ENCODE measurements at places on chromosomes 13 and 19.

- no peak for DNase-seq
Observed at GRCh38 chr13:34416971-34417380, 525.1 kb upstream of the NBEA start.

GRCh38 chr13:20394169-20394501 lies 131.5 kb downstream of the CRYL1 start:
- DNase-seq, result no peak

- DNase-seq, result no peak
Observed at GRCh38 chr13:72852207-72852606, 70.3 kb downstream of the PIBF1 start.

DNA sequence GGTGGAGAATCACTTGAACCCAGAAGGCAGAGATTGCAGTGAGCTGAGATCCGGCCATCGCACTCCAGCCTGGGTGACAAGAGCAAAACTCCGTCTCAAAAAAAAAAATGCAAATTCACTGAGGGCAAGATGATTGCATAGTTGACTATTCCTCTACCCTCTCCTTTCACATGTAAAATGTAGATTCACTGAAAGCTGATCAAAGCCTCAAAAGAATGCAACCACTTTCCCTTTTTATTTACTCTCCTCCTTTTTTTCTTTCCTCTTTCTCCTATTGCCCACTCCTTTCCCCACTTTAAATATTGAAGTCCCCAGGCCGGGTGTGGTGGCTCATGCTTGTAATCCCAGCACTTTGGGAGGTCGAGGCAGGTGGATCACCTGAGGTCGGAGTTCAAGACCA lies 6.3 kb downstream of the TEX101 start:
- DNase-seq, result no peak

GRCh38 chr13:107373551-107373950 lies 805.6 kb upstream of the ARGLU1 start:
- no peak for DNase-seq

DNA sequence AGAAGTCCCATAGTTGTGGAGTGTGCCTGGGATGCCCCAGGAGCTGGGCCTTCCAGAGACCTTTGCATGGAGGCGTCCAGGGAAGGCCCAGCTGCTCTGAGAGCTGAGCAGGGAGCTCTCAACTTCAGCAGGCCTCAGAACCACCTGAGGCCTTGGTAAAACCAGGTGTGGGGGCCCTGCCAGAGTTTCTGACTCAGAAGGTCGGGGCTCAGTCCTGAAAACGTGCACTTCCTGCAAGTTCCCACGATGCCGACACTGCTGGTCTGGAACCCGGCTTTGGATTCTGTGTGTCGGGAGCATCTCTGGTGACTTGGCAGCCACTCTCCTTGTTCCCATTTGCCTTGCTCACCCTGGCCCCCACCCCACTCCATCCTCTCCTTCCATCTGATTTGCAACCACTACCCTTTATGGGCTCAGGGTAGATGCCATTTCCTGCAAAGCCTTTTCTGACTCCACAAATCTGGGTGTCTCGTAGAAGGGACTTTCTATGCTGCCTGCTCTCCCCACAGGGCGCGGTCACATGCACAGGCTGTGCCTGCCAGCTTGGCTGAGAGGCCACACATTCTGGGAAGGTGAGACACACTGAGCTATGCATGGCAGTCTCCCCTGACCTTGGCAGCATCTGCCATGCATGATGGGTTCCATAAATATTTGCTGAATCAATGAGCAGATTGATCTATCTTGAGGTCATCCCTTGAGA lies 244.7 kb downstream of the COL4A1 start:
- no peak for DNase-seq

DNA sequence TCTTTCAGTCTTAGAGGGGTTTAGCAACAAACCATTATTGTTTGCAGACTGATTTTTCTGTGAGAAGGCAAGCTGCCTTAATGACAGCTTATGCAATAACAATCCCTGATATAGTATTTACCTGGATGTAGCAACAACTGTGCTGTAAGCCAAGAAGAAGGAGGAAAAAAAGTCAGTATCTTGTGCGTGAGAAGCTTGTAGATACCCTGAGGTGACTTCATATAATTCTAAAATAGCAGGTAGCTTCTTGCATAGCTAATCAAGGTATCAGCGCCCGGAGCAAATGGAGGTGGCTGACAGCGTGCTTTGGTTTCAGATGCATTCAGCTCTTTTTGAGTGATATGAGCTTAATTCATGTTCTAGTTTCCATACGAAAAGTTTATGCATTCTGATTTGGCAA lies 309.8 kb downstream of the KLF5 start:
- DNase-seq, result no peak

- no peak for DNase-seq
Observed at GRCh38 chr19:16901491-16902175, 12.8 kb downstream of the F2RL3 start.

DNA sequence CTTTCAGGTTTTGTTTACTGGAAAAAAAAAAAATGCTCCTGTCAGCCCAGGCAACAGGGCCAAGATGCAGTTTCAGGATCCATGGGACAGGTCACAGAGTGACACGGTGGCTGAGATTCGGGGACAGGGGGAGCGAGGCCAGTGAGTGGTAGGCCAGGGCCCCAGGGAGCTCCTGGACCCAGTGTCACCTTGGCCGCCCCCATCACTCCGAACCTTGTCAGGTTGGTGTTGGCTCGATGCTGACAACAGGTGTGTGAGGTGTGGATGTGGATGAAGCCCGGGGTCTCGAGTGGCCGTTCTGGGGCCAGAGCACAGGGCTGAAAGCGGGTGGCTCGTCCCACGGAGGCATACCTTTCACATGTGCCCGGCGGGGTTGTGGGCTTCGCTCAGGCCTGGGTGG lies 6.1 kb upstream of the UQCR11 start:
- no peak for DNase-seq

DNA sequence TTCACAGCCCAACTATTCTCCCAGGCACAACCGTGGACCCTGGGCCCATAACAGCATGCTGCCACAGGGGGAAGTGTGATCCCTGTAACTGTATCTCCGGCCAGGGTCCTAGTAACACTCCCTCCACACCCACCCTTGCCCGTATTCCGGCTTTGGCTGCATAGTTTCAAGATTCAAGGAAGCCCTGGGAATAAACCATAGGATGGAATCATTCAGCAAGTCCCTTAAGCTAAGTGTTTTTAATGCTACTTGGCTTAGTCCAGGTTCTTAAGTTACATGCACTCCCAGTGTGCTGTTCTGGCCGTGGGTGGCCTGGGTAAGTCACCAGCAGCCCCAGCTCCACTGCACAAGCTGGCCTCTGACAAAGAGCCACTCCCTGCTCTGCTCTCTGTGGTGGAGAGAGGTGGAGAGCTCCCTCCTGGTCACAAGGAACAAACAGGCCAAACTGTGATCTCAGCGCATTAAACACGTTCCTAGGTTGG lies 532.4 kb upstream of the SGCG start:
- DNase-seq, result no peak

DNA sequence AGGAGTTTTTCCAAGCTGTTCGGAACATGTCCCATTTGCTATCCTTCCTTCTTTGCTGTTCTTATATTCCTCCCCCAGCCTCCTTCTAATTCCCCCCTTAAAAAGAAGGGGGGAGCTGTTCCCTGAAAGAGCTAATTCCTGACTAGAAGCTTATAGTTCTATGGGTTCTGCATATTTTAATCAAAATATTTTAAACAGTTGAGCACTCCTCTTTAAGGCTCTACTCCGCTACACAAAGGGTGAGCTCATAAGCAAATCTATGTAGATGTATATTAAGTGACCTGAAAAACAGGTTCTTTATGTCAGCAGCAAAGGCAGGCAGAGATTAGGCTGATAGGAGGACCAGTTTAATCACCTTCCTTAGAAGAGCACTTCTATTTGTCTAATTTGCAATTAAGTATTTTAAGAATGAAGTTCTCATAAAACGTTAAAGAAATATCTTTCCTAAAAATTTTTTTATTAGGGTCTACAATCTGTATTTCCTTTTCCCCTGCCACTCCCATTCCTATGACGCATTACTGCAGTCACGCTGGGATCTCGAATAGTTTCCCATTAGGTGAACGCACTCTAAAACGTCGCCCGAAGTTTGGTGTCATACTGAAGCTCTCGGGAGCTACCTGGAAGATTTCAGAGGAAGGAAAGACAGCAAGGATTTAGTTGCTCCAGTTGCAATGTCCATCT lies 5.2 kb downstream of the EFNB2 start:
- DNase-seq, result no peak

- DNase-seq, result no peak
Observed at GRCh38 chr13:90696254-90696653, 651.2 kb upstream of the MIR17HG start.

DNA sequence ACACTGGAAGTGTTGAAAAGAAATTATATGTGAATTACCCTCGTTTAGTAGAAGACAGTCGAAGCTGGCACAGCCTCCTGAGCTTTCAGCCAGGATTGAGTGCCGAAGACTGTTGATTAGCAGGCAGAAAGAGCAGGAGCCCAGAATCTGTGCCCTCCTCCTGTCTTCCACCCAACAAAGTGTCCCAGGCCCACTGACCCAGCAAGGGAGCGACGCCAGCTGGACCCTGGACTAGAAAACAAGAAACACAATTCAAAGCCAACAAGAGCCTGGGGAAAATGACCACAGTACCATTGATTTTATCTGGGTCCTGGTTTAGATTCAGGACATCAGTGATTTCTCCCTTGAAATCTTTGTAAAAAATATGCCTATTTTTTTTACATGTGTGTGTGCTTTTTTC lies 120.7 kb downstream of the RXFP2 start:
- no peak for DNase-seq

- no peak for DNase-seq
Observed at GRCh38 chr19:19597809-19598306, 20.6 kb downstream of the PBX4 start.

DNA sequence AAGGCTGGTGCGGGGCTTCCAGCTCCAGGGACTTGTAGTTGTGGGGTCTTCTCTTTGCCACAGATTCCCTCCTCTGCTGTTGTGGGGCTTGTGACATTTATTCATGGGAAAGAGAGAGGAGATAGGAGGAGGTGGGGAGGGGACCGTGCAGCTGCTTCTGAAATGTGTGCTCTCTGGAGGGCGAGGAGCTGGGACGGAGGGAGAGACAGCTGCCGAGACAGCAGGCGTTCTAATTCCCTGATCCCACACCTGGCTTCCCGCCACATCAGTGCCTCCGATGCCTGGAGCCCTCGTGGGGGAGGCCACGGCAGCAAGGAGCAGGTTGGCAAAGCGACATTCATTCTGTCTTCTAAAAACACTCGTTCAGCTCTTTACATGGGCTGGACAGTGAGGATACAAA lies 164.4 kb downstream of the USP12 start:
- no peak for DNase-seq

DNA sequence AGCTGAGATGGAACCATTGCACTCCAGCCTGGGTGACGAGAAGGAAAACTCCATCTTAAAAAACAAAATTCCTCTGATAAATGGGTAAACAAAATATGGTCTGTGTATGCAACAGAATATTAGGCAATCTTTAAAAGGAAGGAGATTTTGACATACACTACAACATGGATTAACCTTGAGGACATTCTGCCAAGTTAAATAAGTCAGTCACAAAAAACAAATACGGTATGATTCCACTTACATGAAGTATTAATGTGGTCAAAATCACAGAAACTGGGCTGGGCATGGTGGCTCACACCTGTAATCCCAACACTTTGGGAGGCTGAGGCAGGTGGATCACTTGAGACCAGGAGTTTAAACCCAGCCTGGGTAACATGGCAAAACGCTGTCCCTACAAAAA lies 3.0 kb upstream of the ZNF444 start:
- DNase-seq, result no peak

- DNase-seq, result no peak
Observed at GRCh38 chr19:55592391-55593090, 6.8 kb downstream of the FIZ1 start.

DNA sequence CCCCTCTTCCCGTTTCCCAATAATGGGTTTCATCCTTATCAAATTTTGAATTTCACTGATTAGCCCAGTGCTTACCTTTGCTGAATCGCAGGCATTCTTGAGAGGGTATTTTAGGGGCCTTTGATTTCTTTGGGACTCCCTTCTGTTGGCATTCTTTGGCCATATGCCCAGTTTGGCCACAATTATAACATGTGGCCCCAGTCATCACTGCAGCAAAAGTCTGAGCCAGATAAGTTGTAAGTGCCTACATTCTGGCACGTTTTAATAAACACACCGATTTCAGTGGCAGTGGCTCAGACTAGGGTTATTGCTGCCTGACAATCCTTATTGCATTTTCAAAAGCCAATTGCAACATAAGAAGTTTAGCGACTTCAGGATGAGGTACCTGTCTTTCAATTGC lies 41.4 kb downstream of the ZNF726 start:
- no peak for DNase-seq

DNA sequence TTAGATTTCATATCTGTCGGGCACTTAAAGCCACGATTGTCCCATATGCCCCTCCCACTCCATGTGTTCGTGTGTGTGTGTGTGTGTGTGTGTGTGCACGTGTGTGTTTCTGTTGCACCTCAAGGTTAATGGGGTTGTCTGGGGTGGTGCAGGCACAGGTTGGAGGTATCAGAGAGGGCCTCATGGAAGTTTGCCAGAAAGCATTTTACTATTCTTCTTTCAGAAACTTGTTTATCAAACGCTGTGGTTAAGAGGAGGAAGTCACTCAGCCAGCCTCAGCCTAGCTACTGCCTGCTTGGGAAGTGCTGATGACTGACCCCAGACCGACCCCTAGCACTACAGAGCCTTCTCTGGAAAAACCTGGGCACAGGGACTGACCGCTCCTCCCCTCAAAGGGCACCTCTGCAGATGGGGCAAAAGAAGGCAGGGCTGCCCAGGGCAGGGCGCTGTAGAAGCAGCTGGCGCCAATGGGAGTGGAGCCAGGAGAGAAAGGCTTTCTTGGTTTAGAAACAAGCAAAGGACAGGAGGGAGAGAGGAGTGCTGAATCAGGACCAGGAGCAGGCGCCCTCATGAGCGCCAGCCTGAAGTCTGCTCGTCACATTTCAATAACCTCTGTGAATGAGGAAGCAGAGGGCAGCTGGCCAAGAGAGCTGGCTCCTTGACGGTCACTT lies 3.9 kb downstream of the SIAH3 start:
- no peak for DNase-seq

DNA sequence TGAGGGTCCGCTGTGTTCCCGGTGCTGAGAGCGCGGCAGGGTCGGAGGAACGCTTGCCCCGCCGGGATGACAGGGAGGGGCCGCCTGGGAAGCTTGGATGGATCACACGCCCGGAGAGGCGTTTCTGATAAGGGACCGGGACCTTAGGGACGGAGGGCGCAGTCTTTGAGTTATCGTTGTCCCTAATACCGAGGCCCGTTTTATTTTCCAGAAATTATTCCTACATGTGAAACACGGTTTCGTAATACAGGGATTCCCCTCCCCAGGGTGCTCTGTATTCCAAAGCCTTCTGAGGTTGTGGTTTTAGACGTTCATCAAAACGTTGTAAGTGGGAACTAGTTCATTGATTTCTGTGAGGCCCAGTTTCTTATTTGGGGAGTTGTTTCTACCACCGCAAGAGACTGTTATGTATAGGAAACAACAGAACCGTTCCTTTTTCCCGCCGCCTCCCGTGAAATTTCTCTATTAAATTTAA lies 752 bp downstream of the PDCD5 start:
- DNase-seq, result no peak

- DNase-seq, result no peak
Observed at GRCh38 chr19:1018932-1019615, 1.8 kb downstream of the TMEM259 start.

DNA sequence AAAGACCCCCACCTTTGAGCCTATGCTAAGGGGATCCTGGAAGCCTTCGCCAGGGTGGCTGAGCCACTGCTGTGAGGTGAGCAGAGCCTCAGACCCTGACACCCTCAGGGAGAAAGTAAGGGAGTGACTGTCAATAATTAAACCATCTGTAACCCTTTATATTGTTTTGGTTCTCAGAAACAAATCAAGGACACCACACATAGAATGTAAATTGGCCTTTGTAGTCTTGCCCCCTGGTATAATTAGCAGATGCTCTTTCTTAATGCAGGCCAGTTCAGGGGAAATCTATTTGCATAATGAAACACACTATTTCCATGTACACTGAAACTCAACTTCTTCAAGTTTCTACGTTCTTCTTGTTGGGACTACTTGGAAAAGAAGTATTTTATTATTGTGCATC lies 127.7 kb upstream of the EDNRB start:
- DNase-seq, result no peak
